Hematopoietic multipotent progenitor cell treated with erythropoietin and hydrocortisone succinate and interleukin-3 and kit ligand, for 15 days (in vitro differentiated cells): ENCODE measurements at places on chromosomes 2 and 18.

GRCh38 chr18:24831871-24832665 is 371.6 kb downstream of the HRH4 start:
- DNase-seq, result no peak

GRCh38 chr2:154370873-154371272 is 327.6 kb upstream of the KCNJ3 start:
- no peak for DNase-seq

DNA sequence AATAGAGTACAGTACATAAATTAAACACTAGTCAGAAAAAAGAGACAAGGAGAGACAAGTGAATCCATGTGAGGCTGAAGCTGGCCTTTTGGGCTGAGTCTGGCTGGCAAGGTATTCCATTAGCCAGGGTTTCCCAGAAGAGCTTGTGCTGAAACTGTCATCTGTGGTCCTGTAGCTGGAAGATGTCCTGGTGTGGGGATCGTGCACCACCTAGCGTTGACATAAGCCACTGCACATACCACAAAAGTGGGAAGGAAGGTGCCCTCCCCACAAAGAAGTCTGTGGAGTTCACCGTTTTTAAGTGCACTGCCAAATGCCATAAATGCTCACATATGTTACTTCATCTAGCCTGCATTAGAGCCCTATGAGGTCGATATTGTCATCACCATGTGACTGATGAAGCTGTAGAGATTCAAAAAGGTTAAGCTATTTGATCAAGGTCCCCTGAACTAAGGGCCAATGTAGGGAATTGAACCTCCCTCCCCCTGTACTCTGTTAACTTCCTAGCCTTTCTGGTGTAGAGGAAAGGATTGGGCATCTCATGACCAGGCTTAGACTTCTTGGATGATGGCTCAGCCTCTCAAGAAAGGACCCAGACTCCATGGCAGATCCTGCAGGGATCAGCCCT is 31.9 kb upstream of the GALNT14 start:
- DNase-seq, result peak; percentile 51

- DNase-seq, result no peak
These were observed 34.9 kb upstream of the ATP8B1 start for GRCh38 chr18:57837917-57838548.

DNA sequence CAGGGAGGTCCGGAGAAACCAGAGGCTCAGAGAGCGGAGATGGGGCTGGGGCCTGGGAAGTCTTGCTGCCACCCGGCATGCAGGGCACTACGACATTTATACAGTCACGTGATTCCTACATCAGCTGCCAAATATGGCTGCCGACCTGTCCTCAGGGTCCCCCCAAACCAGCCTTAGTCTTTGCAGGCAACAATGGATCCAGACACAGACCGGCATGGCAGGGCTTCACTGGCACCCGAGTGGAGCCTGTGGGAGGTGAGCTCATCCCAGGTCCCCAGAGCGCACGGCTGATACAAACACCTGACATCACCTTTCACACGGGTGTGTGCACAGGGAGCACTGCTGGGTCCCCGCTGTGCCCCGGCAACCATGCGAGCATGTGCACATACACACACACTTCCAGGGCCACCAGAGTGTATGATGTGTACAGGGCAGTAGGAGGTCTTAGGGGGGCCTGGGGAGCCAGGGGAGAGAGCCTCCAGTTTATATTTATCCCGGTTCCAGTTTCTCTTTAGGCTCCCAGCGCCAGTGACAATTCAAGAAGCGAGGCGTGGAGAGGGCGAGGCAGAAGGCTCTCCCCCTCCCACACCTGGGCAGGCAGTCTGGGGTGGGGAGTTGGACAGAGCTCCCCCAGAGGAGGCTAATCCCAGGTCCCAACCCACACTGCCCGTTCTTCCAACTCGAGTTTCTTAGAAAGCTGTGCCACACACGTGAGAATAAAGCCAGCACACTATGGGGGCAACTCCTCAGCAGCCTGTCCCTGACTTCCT is 2.7 kb downstream of the SEMA4C start:
- DNase-seq, result no peak

DNA sequence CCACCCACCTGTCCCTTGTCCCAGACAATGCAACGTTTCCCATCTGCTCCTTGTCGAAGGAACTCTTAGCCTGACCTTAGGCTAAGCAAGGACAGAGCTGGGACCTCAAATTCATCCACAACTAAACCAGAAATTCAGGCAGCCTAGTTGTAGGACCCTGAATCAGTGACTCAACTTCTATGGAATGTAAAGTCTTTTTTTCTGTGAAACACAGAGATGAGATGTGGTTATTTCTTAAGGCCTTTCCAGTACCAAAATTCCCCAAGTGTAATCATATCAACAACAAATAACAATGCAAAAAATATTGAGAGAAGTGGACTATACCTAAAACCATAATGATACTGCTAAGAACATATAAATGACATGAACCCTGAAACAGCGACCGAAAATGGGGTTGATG is 46.7 kb downstream of the EN1 start:
- no peak for DNase-seq

DNA sequence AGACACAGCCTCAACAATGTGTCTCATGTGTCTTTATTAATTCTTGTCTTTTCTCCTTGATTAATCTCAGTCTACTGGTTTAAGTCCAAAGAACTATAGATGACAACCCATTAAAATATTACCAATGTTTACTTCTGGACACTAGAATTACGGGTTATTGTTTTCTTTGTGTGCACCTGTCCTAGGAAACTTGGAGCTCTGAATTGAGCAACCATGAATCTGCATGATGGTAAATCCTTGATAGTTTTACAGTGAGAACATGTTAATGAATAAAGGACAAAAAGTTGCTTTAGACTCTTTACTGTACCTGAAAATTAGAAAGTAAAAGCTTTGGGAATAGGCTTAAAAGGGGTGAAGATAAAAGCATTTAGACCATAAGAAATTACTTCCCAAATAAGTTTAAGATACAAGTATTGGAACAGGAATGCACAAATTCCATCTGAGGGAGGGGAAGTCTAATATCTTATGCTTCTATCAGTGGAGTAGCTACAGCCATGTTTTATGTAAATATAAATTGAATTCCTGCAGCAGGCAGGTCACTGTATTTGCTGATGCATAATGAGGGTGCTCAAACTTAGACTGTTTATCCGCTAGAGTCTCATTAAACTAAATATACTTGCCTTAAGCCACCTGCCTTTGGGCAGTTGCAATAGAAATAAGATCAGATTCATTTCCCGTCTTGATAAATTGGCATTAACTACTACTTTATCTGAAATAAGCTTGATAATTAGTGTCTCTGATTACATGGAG is 603.7 kb upstream of the GCFC2 start:
- no peak for DNase-seq

DNA sequence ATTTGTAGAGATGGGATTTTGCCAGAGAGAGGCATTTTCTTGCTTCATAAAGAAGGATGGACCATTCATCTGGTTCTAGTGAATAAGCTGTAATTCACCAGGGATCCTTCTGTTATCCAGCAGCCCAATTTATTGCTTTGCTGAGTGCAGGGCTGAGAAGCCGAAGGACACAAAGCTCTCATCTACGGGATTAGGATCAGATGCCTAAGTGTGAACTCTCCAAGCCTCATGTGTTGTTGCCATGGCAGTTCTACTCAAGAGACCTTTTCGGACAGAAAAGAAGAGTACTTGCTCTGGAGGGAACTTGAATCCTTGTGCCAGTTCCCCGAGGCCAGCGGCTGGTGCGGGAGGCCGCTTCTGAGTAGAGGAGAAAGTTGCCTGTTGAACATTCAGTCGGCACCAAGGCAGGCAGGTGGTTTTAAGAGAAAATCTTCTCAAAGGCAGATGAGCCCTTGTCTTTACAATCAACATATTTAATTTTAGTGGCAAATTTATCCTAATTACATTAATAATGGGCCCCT is 38.4 kb upstream of the MBP start:
- no peak for DNase-seq

- DNase-seq, result no peak
These were observed 153.2 kb upstream of the ETAA1 start for GRCh38 chr2:67243919-67244318.

GRCh38 chr18:7618891-7619442 is 51.9 kb downstream of the PTPRM start:
- DNase-seq, result no peak

DNA sequence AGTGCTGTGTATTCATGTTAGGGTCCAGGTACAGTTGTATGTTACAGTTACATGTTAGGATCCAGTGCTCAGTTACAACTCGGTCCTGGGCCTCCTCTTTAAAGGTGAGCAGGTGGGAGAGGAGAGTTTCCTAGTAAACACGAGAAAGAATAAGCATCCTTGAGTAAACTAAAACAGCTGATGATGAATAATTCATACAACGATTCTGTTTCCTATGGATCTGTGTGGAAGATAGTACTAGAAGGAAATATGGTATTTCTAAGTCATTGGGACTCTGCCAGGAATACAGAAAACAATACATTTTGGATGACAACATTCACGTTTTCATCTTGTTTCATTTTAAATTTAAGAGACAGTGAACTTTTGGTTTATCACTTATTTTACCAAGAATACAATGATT is 29.5 kb downstream of the SNTG2 start:
- no peak for DNase-seq

GRCh38 chr2:127857265-127857808 is 618 bp downstream of the POLR2D start:
- peak; percentile 33 for DNase-seq

DNA sequence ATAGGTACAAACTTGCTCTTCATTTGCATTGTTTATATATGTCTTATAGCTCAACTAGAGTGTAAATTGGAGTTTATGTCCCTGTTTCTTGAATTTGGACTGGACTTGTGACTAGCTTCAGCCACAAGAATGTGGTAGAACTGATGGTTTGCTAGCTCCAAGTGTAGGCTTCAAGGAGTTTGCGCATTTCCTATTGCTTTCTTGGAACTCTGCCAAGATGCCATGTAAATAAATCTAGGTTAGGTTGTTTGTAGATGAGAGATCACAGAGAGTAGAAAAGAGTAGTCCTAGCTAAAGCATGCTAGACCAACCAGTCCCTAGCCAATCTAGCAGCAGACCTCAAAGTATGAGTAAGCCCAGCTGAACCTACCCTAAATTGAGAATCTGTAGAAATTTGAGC is 183.0 kb upstream of the CYP26B1 start:
- DNase-seq, result no peak

DNA sequence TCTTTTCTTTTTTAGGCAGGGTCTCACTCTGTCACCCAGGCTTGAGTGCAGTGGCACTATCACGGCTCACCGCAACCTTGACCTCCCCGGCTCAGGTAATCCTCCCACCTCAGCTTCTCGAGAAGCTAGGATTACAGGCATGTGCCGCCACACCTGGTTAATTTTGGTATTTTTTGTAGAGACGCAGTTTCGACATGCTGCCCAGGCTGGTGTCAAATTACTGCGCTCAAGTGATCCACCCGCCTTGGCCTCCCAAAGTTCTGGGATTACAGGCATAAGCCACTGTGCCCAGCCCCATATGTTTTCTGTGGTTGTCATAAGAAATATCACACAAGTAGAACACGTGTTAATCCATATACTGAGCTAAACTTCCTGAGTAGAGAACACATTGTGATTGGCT is 14.6 kb downstream of the ENOSF1 start:
- DNase-seq, result no peak

DNA sequence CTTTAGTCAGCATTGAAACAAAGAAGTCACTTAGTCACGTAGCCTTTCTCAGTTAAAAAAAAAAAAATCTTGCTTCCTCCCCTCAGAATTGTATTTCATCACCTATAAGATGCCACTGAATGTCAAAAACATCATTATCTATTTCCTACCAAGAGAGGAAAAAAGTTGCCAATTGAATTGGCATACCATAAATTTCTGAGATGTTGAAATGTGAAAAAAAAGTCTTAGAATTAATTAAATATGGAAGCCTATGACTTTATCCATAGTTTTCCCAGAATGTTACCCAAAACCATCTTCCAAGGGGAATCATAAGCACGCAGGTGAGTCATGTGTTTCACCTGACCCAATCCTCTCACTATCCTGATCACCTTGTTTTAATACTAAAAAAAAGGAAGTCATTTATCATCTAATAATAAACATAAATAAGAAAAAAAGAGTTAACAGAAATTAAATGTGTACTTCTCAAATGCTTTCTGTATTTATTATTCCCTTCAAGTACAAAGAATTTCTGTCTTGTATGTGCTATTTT is 205.7 kb downstream of the TCF4 start:
- DNase-seq, result no peak

DNA sequence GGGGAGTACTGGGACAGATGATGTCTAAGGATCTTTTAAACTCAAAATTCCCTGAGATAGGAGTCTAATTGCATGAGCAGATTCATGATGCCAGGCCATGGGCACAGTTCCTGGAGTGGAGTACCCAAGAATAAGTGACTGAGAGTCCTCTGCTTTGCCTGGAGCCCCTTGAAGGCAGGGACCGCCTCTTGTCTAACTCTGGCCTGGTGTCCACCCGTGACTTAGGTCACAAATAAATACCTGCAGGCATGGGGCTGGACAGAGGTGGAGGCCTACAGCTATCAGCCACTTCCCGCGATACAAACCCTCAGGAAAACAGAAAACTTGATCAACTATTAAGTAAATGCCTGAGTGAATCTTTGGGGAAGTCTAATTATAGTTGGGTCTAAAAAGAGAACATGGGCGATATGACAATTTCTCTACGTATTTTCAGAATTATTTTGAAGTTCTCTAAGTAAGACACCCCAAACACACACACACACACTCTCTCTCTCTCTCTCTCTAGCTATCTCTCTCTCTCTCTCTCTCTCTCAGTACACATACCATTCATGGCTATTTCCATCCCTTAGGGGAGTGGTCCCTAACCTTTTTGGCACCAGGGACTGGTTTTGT is 1.8 kb upstream of the WIPF1 start:
- DNase-seq, result no peak

GRCh38 chr2:103784261-103784660 is 1022.4 kb downstream of the TMEM182 start:
- no peak for DNase-seq
